ENCODE measurements at places on chromosomes 5 and 9.

DNA sequence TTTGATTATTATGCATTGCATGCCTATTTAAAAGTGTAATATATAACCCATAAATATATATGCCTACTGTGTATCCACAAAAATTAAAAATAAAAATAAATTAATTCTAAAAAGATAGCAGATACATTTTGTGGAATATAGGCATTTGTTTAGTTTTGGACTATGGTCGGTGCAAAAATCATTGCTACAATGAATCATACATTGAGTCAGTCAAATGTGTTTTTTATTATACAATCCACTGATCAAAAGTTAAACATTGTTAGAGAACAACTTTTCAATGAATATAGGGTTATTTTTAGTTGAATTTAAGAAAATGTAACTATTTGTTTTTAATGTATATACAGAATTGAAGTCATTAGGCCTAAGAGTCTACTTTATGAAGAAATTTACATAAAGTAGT is 885.9 kb downstream of the EFNA5 start:
- no peak for DNase-seq

- DNase-seq: no peak
Measured at GRCh38 chr5:151212406-151212798, 11.5 kb downstream of the CCDC69 start.

GRCh38 chr5:174292348-174292747 is 246.8 kb downstream of the NSG2 start:
- DNase-seq: no peak

- no peak for DNase-seq
Measured at GRCh38 chr5:4857761-4858160, 282.4 kb upstream of the ADAMTS16 start.

GRCh38 chr5:61281686-61282085 is 50.4 kb upstream of the ZSWIM6 start:
- DNase-seq: no peak

- DNase-seq: no peak
Measured at GRCh38 chr9:16705111-16705604, 165.3 kb downstream of the BNC2 start.

- no peak for DNase-seq
Measured at GRCh38 chr5:96432216-96433065, 607 bp downstream of the PCSK1 start.

GRCh38 chr9:132267660-132268059 is 87.1 kb downstream of the SETX start:
- DNase-seq: no peak

DNA sequence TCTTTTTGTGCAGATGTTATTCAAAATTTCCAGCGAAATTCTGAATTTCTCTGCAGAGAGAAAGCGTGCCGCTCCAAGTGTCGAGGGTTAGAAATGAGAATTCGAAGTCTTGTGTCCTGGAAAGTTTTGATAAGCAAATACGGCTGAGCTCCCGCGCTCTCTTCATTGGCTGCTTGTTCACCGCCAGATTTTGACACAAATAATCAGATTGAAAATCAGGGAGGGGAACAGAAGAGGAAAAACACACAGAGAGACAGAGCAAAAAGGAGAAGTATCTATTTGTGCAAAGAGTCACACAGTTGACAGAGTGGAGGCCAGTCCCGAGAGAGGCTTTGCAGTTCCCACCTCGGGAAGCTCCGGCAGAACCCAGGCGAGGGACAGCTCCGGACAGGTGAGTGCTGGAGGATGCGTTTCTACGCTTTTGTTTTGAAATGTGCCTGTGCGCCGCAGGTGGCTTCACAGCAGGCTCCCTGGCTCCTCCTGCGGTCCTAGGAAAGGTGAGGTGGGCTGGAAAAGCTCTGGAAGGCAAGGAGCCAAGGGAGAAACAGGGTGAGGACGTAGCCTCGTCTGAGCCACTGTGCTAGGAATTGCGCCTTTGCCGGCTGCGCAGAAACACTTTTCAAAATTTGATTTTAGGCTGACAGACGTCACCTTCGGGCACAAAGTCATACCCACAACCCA is at the start of gene GFI1B:
GFI1B (plus strand) TSS at position 244 of the 681 bp plus-strand sequence. CDS start 7,985 bp downstream, outside the sequence.
- DNase-seq: no peak

DNA sequence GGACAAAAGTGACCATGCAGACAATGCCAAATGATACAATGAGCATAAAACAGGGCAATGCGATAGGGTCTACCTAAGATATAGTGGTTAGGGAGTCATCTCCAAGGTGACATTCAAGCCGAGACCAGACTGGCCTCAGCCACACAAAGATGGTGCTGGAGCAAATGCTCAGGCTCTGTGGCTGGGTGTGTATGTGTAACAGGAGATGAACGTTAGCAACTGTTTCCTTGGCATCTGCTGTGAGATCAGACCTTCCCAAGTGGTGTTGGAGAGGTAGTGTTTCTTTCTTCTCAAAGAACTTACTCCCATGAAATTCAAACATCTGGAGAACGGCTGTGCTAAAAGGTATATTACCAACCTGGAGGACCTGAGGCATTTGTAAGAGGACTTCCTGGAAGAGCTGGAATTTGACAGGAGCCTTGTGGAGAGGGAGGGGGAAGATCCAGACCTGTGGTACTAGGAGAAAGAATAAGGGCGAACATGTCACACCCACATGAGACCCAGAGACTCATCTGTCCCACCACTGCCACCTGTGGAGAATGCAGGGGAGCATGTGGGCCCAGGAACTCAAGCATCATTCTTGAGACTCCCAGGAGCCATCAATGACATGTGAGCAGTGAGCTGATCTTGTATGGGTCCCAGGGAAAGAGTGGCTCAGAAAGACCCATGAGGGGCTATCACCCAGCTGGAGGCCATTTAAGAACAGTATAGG is 21.4 kb upstream of the ANXA6 start:
- DNase-seq: no peak

DNA sequence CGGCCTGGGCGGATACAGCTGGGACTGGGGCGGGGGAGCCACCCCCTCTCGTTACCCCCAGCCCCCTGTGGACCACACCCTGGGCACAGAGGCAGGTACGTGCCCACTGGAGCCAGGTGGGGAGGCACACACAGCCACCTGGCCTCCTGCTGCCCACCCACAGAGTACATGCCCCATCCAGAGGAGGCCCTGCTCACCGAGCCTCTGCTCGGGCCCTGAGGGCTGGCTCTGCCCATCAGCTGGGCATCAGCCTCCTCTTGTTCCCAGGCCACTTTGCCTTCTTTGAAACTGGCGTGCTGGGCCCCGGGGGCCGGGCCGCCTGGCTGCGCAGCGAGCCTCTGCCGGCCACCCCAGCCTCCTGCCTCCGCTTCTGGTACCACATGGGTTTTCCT is 6.3 kb downstream of the MAMDC4 start:
- no peak for DNase-seq

DNA sequence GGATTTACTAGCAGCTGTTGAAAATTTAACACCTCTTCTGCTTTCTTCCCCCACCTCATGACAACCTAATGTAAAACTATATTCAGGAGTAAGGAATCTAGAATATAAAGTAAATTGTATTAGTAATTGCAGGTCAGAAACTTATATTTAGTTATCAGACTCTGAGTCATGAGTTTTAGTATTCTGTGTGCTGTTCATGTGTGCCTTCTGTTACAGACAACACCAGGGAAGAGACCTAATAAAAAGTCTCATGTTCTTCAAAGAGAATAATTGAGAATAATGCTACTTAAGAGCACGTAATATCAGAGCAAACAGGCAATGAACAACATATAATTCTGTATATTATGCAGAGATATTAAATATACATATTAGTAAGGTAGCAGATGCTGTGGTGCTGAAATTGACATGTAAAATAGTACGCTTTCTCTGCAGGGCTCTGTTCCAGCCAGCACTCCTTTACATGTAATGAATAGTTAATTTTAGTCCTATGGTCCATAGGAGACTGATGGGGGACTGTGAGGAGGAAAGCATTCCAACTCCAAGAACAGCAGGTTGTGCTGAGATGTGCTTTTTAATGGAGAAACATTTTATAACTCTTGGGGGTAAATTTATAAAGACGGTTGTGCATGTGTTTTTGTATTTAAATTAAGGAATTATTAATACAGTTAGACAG is 106.4 kb downstream of the ZSWIM6 start:
- no peak for DNase-seq

- DNase-seq: no peak
Measured at GRCh38 chr5:173573126-173573960, 43.1 kb downstream of the BOD1 start.

DNA sequence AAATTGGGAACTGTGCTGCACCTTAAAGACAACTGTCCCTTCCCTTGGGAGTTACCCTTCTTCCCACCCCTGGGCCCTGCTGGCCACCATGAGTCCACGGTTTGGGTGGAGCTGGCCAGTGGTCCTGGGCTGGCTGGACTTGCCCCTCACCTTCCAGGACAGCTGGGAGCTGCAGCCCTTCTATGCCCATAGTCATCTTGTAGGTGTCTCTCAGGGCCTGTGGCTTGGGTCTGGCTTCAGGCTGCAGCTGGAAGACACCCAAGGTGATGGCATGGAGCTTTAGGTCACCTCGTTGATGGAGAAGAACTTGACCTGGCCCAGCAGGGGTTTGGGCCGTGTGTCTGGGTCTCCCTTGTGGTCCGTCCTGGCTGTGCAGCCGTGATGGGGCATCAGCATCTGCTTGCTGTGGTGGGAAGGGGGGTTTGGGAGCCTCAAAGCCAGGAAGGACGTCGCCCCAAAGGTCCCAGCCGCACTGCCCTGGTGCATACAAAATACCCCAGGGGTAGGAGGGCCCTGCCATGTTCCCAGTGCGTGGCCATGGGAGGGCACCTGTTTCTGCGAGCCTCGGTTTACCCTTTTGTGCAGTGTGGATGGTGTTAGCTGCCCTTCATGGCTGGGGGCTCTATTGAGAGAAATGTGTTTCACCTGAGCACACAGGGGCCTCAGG is 8.9 kb downstream of the WNK2 start:
- DNase-seq: no peak

DNA sequence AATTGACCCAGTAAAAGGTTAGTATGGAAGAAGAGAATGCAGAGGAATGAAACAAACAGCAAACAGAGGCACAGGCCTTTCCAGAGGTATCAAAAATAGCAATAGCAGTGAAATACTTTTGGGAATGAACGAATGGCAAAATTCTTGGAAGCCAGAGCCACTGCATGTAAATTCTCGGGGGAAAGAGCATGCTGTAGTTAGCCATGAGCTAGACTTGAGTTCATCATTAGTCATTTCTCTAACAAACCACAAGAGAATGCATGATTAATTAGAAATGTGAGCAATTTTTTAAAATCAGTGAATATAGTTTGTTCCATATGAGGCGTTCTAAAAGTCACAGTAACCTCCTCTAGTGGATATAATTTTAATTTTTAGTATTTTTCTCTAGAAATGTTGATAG is 170.3 kb upstream of the PRR16 start:
- no peak for DNase-seq

DNA sequence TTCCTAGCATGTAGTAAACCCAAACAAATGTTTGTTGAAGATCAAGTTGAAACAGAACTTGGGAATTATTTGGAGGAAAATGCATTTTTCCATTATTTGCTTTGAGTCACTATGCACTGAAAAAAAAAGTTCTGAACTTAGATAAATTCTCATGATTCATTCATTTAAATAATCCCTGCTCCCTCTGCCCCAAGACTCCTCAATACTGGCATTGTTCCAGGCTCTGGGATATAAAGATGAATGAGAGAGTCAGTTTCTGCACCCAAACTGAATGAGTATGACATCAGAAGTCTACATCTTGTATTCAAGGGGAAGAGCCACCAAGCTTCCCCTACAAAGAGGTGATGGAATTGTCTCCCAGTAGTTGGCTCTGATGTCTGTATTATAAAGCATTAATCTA is 123.9 kb downstream of the SEC61B start:
- no peak for DNase-seq

DNA sequence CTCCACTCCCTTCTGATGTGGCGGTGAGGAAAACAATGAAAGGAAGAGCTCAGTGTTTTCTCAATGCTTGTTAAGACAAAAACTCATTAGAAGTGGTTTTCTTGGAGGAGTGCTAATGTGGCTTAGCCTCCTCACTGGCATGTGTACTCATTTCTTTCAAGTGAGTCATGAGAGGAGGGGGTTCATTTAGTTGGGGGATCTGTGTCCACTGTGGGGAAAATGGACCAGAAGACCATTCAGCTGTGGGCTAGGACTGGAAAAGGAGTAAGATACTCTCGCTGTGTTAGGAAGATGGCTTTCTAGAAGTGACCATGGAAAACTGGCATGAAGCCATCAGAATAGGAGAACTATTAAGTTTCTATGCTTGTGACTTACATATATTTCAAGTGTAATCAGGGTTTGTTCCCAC is 23.5 kb downstream of the KLF9 start:
- DNase-seq: no peak

DNA sequence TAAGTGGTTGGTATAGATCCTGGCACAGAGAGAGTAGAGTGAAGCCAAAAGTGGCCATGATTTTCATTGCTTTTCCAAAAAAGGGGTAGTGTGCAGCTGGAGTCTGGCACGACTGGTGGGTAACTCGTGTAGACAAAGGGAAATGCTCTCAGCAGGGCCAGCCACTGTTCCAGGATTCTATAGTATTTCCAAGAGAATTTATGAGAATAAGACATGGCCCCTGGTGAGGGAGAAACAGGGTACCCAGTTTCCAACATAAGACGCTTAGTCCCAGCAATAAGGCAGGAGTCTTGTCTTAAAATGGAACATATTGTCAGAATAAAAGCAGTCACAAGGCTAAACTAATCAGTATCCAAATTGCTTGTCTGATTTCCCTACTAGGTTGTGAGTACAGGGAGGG is 52.1 kb downstream of the NMUR2 start:
- no peak for DNase-seq

GRCh38 chr5:35026941-35027340 is 20.8 kb downstream of the AGXT2 start:
- no peak for DNase-seq

DNA sequence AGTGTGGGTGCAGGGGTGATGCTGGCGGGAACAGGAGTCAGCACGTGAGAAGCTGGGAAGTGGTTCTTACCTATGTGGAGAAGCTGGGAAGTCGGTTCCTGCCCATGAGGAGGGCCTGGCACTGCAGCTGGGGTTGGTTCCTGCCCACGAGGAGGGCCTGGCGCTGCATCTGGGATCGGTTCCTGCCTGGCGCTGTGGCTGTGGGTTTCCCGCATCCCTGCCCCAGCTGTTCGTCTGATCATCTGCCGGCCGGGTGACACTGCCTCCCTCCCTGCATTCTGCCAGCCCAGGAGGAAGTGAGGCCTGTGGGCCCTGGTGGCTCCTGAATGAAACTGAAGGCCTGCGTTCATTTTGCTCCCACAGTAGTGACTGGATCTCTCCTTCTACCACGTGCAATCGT is 5.1 kb downstream of the OBP2A start:
- no peak for DNase-seq

GRCh38 chr5:445591-445990 is 2.6 kb downstream of the EXOC3 start:
- no peak for DNase-seq

DNA sequence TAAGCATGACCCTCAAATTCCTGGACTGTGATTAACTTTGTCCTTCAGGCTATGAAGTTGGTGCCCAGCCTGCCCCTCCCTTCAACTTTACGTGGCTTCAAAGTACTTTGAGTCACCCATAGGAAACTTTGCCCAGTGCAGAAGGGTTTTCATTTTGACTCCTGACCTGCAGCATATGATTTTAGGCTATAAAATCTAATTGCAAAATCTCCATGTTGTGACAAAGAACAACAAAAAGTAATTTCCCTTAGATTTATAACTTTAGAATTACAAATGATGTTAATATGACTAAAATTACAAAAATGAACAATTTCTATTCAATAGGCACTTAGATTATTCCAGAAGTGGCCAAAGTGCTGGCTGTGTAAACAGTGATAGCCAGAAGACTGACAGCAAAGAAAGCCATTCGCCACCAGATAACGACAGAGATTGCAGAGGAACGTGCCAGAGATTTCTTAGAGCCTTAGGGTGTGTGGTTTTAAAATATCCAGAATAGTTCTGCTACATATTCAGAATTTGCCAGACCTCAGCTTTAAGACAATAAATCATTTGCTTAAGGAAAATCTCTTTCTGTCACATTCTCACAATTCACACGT is 197.4 kb downstream of the SEMA5A start:
- no peak for DNase-seq
